AG04449 (cell line): ENCODE measurements at places on chromosomes 4 and X.

- DNase-seq, result no peak
These were observed 107.5 kb downstream of the GRIA3 start for GRCh38 chrX:123291623-123292022.

GRCh38 chrX:16558489-16558888, 91.5 kb upstream of the S100G start:
- no peak for DNase-seq

DNA sequence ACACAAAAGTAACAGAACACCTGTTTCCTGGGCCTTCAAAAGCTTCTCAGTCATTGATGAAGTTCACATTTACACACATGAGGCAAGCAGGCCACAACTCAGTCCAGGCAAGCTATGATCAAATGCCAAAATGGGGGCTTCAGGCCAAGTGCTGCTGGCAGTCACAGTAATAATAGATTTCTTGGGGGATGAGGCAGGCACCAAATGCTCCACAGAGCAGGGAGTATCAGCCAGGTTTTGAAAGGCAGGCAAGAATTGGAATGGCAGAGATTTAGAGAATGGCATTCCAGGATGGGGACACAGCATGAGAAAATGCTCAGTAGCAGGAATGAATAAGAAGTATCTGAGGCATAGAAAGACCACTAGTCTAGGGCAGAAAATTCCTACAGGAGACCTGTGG, 52.8 kb downstream of the GRIA3 start:
- DNase-seq, result no peak

DNA sequence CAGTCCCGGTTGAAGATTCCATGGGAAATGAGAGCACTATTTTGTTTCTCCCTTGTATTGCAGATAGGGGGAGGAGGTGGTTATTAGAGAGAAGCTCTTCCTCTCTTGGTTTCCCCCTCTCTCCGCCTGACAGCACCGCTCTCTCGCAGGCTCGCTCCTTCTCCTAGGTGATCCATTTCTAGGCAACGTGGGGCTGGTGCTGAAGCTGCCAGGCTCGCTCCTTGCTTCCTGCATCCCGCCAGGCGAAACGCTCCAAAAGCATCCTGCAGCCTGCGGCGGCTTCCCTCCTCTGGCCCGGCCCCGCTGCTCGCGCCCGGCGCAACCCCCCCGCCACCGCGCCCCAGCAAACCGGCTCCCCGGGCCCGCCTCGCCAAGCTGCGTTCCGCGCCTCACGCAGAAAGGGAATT, at the start of gene GRID2:
Gene GRID2, plus strand, starts transcription at position 346 of the 407 bp plus-strand sequence.
- no peak for DNase-seq

GRCh38 chr4:187449702-187450101, 545.9 kb upstream of the ZFP42 start:
- no peak for DNase-seq

- no peak for DNase-seq
These were observed 6.5 kb upstream of the USP46 start for GRCh38 chr4:52665592-52665991.

DNA sequence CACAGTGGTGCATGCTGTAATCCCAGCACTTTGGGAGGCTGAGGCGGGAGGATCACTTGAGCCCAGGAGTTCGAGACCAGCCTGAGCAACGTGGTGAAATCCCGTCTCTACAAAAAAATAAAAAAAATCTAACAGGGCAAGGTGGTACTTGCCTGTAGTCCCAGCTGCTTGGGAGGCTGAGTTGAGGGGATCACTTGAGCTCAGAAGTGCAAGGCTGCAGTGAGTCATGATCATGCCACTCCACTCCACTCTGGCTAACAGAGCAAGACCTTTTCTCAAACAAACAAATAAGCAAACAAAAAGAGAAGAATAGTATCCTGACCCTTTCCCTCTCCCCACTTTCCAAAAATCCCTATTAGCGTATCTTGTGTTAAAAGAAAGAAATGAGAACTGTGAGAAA, 52.7 kb downstream of the NPY1R start:
- DNase-seq, result no peak

DNA sequence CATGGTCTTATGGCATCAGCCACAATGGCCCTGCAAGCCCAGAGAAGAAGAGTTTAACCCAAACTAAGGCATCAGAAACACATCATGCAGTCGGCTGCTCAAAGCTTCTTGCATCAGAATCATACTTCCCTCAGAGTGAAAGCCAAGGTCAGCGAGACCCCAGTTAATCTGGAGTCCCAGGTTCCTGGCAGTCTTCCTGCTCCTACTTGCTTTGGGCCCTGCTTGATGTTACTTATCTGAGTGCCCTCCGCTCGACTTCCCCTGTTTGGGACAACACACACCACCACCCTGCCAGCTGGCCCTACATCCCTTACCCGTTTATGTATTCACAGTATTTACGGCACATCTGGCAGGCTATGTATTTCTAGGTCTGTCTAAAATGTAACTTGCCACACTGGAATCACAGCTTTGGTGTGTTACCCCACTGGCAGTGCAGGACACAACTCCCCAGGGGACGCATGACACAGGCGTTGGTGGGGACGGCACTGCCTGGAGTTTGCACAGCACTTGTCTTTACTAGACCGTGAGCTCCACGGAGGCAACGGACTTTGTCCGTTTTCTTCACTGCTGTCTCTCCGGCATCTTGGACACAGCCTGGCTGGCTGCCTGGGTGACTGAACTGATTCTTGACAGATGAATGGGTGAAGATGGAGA, 22.8 kb downstream of the CRMP1 start:
- DNase-seq, result no peak

DNA sequence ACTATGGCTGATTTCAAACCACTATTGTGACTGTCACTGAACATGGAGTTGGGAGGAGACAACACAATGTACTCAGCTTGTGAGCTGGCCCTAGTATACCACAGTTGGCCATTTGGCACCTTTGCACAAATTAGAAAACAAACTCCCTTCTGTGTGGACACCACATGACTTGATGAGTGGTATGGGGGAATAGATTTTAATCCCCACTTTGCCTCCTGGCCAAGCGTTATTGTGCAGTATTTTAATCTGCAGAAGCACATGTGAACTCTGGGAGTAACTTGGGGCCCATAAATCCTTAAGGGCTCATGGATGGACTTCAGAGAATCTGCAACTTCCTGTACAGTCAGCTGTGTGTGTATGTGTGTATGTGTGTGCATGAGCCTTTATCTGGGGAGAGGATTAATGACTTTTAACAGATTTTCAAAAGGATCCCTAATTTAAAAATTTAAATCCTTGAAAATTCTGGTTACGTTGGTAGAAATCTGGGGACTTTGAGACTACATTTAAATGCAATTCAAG, 105.0 kb upstream of the PAQR3 start:
- no peak for DNase-seq

- DNase-seq, result peak; percentile 59
These were observed 88.5 kb upstream of the GPR34 start for GRCh38 chrX:41600291-41600690.

GRCh38 chr4:163070023-163070422, 96.7 kb downstream of the NAF1 start:
- DNase-seq, result no peak

GRCh38 chr4:162957521-162958143, 209.1 kb downstream of the NAF1 start:
- no peak for DNase-seq

DNA sequence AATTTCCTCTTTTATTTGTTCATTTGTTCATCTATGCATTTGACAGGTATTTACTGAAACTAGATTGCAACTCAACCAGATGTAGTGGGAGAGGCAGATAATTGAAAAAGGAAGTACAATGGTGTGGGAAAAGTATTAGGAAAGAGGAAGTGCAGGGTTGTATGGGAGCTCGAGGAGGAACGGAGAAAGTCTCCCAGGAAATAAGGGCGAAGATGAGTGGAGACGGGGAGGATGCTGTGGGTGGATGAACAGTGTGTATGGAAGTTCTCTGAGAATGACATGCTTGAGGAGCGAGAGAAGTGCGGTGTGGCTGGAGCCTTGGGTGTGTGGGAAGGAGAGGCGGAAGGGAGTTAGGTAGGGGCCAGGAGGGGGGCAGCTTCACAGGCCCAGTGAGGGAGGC, 87.5 kb upstream of the DHX15 start:
- DNase-seq, result no peak

GRCh38 chr4:186701788-186702187, 21.9 kb downstream of the FAT1 start:
- DNase-seq, result no peak

DNA sequence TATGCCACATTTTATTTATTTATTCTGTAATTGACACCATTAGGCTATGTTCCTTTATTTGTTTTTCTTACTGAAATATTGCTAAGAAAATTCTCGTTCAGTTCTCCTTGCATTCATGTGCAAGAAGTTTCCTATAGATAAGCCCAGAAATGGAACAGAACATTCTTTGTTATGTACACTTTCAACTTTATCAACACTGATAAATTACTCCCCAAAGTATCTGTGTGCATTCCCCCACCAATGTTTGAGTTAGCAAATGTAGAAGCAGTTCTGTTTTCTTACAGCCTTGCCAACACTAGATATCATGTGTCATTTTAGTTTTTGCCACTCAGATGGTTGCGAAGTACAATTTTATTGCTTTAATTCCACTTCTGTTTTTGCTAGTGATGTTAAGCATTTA, 166.4 kb upstream of the NPY2R start:
- DNase-seq, result no peak

DNA sequence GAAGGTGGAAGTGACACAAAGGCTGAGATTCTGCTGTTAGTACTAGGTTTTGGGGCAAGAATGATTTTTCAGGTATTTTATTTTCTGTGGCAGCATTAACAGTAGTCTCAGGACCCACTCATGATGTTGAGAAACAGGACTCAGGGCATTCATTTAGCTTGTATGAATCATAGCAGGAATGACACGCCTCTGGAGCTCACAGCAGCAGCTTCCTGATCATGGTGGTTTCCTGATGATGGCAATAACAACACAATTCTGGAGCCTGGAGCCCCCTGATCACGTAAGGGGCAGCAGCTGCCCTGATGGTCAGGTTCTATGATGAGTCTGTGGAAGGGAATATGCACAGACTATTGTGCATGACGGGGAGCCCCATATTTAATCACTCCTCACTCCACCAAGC, 47.0 kb downstream of the TASL start:
- no peak for DNase-seq

DNA sequence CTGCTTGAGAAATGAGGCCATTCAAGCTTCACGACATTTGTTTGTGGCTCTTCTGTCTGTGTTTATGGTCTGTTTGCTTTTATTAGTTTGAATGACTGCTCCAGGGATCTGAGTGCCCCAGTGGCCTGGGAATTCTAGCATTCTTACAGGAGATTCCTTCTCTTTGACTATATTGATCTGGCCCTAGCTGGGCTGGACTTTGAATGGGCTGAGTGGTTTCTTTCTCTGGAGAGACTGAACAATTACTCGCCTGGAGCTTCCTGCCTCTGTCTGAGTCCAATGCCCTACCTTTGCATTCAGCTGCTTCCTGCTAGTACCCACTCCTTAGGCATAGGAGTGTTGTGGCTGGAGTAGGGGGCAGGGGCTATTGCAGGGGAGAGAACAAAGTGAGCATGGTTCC, 51.2 kb upstream of the EDA start:
- DNase-seq, result no peak

- DNase-seq, result peak; percentile 33
These were observed 137.6 kb downstream of the DCK start for GRCh38 chr4:71130827-71131603.

DNA sequence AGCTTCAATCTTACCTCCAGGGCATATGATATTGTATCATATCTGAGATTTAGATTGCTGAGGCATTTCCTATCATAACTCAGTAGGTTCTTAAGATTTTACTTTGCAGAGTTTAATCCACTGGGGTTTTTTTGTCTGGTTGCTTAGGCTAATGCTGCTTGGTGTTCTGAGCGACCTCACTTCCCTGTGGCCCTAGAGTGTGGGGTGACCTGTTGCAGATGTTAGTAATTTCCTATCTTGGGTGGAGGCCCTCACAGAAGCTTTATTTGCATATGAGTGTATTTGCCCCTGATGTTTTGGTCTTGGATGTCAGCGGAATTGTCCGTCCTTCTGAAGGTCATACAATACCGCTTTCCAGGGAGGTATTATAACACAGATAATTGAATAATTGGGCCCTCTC, 137.1 kb downstream of the NDST3 start:
- DNase-seq, result no peak

- DNase-seq, result no peak
These were observed 1.5 kb downstream of the N4BP2 start for GRCh38 chr4:40058121-40058520.

DNA sequence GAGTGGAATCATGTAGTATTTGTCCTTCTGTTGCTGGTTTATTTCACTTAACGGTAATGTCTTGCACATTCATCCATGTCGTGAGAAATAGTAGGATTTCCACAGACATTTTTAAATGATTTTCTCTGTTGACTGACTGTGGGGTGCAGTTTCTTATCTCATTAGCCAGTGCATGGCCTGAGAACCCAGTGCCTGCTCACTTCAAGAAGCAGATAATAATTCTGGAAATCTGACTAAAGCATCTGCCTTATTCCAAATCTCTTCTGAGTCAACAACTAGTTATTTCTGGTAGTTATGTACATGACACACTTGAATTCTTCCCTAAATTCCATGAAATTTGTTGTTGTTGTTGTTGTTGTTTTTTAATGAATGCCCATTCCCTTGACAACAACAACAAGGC, 77.6 kb downstream of the NPFFR2 start:
- no peak for DNase-seq

DNA sequence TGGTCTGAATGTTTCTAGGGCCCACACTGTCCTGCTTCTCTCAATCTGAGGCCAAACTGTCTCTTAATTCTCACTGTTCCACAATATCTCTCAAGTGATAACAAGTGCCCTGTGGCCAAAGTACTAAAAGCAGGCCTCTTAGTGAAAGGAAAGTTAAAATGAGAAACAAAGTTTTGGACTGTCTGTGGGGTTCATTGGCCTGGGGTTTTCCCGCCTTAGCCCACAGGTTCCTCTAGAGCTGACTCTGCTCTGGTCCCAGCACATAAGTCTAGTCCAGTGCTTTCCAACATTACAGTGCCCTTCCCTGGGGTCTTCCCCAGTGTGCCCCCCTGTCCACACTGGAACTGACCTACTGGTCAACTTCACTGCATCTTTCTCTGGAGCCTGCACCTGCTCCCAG, 6.3 kb downstream of the MAGEB1 start:
- no peak for DNase-seq

GRCh38 chr4:26307037-26307800, 13.6 kb upstream of the RBPJ start:
- DNase-seq, result no peak

DNA sequence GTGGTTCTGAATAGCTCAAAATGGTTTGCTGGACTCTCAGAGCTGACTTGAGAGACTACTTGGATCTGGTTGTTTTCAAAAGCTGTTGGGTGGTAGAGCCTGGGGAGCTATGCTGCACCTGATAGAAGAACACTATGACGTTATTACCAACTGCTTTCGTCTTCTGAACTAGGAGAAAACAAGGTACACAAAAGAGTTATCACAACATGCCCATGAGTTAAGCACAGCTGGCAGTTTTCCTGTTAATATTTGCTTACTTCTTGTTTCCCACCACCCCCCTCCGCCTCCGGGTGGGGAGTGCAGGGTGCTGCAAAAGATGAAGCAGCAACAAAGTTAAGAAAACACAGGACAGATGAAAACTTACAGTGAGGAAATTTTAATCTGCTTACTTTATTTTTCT, 69.1 kb downstream of the RASL11B start:
- no peak for DNase-seq
